ELR (cell line): ENCODE measurements at places on chromosomes 5 and 9.
A peak's percentile ranks its signal among the peaks of the same experiment; 100 is the strongest.

DNA sequence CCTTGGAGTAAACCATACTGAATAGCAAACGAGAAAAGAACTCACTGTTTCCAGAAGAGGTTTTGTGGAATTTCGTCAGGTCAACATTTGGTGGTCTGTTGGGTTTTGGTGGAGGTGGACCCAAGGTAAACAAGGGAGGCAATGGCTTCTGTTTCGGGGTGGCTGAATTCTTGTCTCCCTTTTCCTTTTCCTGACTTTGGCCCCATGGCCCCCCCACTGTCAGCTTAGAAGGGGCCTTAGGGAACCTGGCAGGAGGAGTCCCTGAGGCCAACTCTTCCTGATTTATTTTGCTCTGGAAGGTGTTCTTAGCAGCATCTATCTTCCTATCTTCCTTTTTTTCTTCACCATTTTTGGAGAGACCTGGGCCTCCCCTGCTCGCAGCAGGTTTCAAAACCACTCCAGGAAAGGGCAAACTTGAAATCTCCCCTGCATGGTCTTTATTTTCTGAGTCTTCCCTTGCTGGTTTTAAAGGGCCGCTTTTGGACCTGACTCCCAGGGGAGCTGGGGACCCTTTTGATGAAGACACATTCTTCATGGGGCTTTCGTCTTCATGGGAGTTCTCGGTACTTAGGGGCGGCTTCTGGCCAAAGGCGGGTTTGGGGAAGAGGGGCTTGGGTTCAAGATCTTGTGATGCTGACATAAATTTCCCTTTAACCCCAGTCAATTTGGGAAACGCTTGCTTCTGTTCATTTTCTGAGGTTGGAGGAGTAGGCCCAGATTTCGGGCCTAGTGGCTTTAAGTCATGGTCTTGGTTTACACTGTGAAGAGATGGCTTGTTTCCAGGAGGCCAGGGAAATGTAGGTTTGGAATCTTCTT, 17.4 kb downstream of the FYB1 start:
- no peak for DNase-seq

DNA sequence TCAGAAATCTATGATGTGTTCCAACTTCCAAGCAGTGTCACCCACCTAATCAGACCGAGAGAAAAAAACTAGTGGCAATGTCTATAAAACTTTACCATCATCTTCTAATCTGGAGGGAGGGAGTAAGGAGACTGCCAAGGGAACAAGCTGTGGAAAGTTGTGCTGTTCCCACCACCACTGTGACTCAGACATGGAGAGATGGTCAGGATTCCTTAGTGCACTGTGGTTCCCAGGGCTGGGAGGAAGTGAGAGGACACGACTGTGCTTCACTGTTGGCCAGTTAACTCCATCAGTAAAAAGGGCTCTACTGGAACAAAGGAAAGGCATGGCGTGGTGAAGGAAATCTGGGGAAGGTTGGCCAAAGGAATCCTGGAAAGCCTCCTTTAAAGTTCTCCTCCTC, 18.8 kb downstream of the TICAM2 start:
- DNase-seq = peak; percentile 97

GRCh38 chr5:2996687-2997086, 245.2 kb upstream of the IRX2 start:
- DNase-seq = no peak

- DNase-seq = no peak
Measured at GRCh38 chr9:38301376-38302106, 91.0 kb upstream of the ALDH1B1 start.

DNA sequence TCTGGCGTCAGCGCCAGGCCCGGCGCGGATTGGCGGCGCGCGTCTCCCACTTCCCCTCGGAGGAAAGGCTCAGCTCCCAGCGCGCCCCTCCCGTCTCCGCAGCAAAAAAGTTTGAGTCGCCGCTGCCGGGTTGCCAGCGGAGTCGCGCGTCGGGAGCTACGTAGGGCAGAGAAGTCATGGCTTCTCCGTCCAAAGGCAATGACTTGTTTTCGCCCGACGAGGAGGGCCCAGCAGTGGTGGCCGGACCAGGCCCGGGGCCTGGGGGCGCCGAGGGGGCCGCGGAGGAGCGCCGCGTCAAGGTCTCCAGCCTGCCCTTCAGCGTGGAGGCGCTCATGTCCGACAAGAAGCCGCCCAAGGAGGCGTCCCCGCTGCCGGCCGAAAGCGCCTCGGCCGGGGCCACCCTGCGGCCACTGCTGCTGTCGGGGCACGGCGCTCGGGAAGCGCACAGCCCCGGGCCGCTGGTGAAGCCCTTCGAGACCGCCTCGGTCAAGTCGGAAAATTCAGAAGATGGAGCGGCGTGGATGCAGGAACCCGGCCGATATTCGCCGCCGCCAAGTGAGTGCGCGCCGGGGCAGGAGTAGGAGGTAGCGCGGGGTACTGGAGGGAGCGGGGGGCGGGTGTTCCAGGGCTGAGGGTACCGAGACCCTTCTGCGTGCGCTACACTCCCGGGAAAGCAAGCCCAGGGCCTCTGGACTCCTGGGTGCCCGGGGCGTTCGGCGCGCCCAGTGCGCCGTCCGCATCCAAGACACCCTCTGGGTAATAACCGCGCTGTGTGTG, at the start of gene MSX2:
TSS of gene MSX2 (plus strand) at position 99 of the 777 bp plus-strand sequence. CDS start at position 177, 78 bp downstream.
- DNase-seq = peak; percentile 26

GRCh38 chr9:76904661-76905457, 1.1 kb downstream of the PRUNE2 start:
- no peak for DNase-seq

DNA sequence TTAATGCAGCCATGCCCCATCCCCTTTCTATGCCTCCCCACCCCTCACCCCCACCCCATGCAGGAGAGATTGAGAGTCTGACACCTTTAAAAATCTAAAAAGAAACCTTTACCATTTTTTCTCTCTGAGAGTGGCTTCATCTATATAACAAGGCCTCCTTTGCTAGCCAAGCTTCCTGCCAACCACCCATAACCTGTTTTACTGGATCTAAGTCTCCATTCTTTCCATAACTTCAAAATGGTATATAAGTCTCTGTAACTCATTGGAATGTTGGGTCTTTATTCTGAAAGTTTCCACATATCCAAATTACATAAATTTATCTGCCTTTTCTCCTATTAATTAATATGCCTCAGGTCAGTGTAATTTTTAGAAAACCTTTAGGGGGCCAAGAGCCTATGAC, 1174.0 kb downstream of the MAT2B start:
- DNase-seq = no peak

- DNase-seq = peak; percentile 77
Measured at GRCh38 chr9:116087751-116088194, 65.8 kb upstream of the PAPPA start.

GRCh38 chr5:96789794-96790330, 17.9 kb downstream of the ERAP1 start:
- DNase-seq = no peak
